Thyroid gland (tissue), 4 donors: ENCODE measurements at places on chromosomes 2 and 18.

DNA sequence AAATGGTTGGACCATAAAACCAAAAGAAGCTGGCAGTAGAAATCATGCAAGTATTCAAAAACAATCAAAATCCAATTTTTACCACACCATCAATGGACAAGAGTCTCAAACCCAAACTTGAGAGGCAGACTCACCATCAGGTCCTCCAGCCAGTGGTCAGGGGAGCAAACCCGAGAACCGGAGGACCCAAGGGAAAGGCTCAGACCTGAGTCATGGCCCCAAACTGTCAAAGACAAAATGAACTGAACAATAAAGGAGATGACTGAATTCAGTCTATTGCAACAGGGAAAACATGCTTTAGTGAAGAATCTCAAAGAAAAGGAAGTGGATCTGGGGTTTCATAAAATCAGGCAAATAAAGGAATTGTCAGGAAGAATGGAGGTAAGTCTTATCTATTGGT lies 150.7 kb upstream of the MGAT5 start:
- DNase-seq: no peak
- peaks cover 11% of the 10 kb centered on the region for H3K4me1 ChIP-seq
- no peaks in the 10 kb centered on the region for H3K36me3 ChIP-seq
- H3K4me3 ChIP-seq: no peak overlapping the region

GRCh38 chr18:41263956-41264355 lies 691.1 kb upstream of the PIK3C3 start:
- no peaks in the 10 kb centered on the region for H3K36me3 ChIP-seq
- H3K4me1 ChIP-seq: no peaks in the 10 kb centered on the region
- H3K27me3 ChIP-seq: no peaks in the 10 kb centered on the region
- no peak overlapping the region for H3K27ac ChIP-seq
- H3K4me3 ChIP-seq: no peak overlapping the region

- H3K36me3 ChIP-seq: no peaks in the 10 kb centered on the region
- no peak overlapping the region for H3K27ac ChIP-seq
- H3K27me3 ChIP-seq: no peaks in the 10 kb centered on the region
- H3K4me1 ChIP-seq: no peaks in the 10 kb centered on the region
- H3K4me3 ChIP-seq: no peak overlapping the region
These were observed 281.1 kb upstream of the POU3F3 start for GRCh38 chr2:104572834-104573233.

DNA sequence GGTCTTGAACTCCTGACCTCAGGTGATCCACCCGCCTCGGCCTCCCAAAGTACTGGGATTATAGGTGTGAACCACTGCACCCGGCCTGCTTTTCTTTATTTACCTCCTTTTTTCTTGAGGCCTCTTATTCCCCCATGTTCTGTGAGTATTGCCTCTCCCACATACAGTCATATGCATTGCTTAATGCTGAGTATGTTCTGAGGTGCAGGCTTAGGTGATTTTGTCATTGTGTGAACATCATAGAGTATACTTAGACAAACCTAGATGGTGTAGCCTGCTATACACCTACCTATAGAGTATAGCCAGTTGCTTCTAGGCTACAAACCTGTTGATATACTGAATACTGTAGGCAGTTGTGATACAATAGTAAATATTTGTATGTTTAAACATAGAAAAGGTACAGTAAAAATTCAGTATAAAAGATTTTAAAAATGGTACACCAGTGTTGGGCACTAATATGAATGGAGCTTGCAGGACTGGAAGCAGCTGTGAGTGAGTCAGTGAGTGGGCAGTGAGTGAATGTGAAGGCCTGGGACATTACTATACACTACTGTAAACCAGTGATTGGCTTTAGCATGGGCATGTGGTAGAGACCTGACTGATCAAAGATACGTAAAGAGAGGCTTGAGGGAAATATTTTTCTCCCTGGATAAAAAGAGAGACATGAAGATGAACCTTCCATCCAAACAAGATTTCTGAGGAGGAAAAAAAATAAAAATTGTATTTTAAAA lies 17.6 kb downstream of the SLC39A10 start:
- H3K27ac ChIP-seq: no peak overlapping the region
- no peaks in the 10 kb centered on the region for H3K27me3 ChIP-seq
- no peaks in the 10 kb centered on the region for H3K36me3 ChIP-seq
- no peak for DNase-seq
- H3K4me3 ChIP-seq: no peak overlapping the region
- H3K4me1 ChIP-seq: no peaks in the 10 kb centered on the region

- H3K36me3 ChIP-seq: no peaks in the 10 kb centered on the region
- no peaks in the 10 kb centered on the region for H3K4me1 ChIP-seq
- H3K4me3 ChIP-seq: no peak overlapping the region
- no peak overlapping the region for H3K27ac ChIP-seq
These were observed 103.7 kb downstream of the BIN1 start for GRCh38 chr2:127003070-127003800.
